ENCODE measurements at places on chromosomes 4 and X.

GRCh38 chr4:2222838-2223237 is 19.1 kb downstream of the HAUS3 start:
- DNase-seq: no peak

GRCh38 chrX:33725535-33726210 is 406.4 kb downstream of the FAM47A start:
- DNase-seq: no peak

GRCh38 chrX:2451501-2452316 is 49.1 kb downstream of the DHRSX start:
- no peak for DNase-seq

DNA sequence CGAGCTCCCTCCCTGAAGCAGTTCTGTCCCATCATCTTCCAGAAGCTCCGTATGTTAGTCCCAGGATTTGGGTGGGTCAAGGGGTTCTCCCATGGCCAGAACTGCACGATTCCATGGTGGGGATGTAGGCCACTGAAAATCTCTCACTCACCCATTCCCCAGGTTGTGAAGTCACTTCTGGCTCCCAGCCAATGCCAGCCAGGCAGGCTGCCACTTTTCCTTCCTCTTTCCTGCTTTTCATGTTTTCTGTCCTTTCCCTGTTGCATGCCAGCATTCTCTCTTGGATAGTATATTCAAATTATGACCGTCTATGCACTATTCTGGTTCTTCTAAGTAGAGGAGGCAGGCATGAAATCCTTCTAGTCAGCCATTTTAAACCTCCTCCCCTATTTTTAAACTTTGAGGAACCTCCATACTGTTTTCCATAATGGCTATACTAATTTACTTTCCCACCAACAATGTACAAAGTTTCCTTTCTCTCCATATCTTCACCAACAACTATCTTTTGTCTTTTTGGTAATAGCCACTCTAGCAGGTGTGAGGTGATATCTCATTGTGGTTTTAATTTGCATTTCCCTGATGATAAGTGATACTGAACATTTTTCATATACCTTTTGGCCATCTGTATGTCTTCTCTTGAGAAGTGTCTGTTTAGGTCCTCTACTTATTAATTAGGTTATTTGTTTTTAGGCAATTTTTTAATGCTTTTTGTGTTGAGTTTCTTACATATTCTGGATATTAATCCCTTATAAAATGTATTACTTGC is 182.1 kb upstream of the TET2 start:
- no peak for DNase-seq

DNA sequence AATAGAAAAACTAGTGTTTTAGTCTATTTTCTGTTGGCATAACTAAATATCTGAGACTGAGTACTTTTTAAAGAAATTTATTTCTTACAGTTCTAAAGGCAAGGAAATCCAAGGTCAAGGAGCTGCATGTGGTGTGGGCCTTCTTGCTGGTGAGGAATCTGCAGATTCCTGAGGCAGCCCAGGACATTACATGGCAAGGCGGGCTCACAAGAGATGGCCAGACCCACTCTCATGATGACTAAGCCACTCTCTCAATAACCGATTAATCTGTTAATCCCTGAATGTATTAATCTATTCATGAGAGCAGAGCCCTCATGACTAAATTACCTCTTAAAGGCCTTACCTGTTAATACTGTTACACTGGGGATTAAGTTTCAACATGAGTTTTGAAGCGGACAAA is 340.8 kb downstream of the GRXCR1 start:
- no peak for DNase-seq

DNA sequence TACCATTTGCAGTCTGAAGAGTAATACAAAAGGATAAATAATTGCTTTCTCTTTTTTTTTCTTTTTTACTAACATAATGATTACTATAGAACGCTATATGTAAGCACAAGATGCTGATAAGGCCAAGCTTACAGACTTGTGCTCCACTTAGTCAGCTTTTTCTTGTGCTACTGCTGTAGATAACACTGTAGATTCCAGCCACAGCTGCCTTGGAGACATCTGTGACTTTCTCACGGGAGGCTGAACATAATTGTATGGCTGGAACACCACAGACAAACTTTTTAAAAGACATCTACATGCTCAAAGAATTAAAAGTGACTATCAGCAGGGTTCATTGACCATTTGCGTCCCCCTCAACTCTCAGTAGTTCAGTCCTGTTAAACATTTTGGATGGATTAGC is 381.7 kb upstream of the AMOT start:
- no peak for DNase-seq

DNA sequence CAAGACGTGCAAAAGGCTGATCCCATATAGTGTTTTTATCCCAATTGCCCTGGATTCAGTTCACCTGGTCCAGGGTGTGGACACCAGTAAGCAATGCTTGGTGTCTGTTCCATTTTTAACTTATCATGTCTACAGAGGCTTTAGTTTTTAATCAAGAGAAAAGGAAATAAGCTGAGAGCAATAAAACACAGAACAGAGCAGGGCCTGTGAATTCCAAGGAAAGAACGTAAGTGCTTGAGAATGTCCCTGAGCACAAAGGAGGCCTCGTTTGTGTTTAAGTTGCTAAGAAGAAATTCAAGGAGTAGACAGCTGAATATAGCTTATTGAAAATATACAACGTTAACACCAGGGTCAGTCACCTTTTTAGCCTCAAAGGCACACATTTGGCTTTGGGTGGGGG is 191.3 kb downstream of the GPC3 start:
- DNase-seq: no peak

- DNase-seq: no peak
These were observed 234.3 kb downstream of the PALLD start for GRCh38 chr4:168731006-168731636.

GRCh38 chr4:128847082-128847724 is 37.7 kb downstream of the JADE1 start:
- DNase-seq: peak; percentile 49

DNA sequence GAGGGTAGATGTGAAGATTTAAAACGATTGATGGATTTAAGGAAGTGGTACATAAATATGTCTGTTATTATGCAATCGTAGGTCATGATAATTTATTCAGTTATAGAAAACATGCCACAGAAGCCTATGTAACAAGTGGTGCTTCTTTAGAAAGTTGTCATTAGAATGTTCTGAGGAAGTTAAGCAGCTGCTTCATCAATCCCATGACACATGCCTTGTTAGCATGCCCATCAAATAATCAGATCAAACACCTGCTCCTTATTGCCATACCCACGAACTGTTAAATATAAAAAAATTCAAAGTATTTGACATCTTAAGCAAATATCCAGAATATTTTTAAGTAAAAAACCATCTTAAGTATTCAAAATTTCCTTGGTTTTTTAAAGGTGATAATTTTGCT is 76.4 kb upstream of the MYOZ2 start:
- DNase-seq: no peak

GRCh38 chr4:106370214-106370613 is 1.6 kb upstream of the GIMD1 start:
- DNase-seq: no peak

DNA sequence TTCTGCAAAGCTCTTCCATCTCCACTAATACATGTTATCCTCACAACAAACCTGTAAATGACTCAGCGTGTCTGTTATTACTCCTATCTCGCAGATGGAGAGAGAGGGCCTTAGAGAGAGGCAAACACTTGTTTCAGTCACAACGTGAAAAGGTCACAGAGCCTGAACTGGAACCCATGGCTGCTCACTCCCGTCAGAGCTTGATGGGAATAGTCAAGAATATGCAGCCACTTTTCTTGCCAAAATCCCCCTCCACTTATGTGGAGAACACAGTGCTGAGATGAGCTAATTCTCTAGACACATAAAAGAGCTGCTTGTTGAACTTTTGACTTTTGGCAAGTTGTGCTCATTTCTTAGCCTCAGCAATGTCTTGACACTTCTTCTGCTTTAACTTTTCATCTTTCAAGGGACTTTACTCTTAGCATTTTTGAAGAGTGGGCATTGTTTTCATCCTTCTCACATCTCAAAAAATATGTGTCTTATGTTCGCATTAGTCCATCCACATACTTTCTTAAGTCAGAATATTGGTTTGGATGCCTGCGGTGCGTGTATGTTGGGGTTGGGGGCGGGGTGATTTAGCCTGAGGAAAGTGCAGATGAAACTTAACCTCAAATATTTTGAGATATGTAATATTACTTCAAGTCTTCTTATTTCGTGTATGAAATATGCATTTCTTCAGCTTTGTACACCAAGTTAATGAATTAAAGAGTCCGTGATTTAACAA is 69.2 kb downstream of the SYNPO2 start:
- no peak for DNase-seq

DNA sequence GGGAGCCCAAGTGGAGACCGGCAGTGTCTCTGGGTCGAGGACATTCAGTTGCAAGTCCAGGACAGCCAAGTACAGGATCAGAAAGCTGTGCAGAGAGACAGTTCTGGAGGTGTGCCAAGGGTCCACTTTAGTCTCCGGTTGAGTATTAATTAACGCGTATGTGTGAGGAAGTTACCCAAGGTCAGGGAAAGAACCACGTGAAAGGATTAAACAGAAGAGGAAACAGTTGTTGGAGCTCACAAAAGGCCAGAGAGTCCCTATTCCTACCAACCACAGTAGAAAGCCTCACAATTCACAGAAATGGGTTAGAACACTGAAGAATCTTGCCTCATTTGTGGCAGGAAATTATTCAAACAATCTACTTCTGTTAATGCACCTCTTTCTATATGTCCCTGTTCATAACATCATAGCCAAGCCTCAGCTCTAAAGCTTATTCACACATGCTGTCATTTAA is 17.9 kb upstream of the NSUN7 start:
- DNase-seq: peak; percentile 71

DNA sequence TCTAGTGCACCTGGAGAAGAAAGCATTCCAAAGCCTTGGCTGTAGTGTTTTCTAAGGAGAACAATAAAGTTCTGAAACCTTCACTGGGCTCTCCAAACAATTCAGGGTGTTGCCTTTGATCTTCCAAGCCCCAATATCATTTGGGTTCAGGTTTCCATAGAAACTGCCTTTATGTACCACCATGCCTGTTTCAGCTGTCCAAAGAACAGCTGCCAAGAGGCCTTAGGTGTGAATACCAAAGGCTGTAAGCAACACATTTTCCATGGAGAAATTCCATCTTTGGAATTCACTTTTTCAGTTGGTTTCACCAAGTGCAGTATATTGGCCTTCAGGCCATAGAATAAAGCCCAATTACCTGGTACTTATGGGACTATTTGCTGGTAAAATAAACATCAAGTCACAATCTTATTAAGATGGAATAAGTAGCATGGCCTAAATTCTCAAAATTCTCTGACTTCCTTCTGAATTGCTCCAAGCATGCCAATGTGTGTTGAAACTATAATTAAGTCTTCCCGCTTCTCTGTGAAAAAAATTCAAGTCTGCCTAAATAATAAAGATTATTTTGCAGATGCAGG is 61.9 kb downstream of the COX18 start:
- DNase-seq: no peak

- DNase-seq: no peak
These were observed 110.3 kb upstream of the PDHA2 start for GRCh38 chr4:95729596-95729995.

DNA sequence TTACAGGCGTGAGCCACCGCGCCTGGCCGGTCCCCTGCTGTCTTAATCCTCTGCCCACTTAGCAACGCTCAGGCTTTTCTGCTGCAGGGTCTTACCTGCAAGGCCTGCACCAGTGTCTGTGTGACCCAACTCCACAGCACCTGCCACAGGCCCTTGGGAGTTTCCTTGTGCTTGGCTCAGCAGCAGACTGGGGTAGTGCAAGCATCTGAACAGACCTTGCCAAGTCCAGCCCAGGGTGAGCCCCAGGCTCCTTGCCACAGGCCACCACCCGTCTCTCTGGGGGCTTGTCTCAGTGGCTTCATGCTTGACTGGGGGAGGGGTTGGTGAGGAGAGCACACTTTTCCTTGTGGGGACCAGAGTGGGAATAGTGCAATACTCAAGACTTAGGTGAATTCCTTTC is 87.0 kb downstream of the FAM193A start:
- DNase-seq: no peak

- DNase-seq: no peak
These were observed 616.8 kb downstream of the BCOR start for GRCh38 chrX:39480963-39481362.

DNA sequence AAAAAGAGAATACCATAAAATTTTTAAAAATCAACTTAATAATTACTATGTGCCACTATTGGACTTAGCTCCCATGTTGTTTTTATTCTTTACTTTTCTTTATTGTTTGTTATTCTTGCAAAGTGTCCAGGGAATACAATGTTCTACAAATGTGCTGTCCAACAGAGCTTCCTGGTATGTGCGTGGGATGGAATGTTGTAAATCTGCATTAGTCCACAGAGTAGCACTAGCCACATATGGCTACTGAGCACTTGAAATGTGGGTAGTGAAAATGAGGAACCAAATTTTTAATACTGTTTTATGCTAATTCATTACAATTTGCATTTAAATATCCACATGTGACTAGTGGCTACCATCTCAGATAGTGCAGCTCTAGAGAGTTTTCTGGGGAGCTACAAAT is 14.3 kb upstream of the CORIN start:
- DNase-seq: no peak

DNA sequence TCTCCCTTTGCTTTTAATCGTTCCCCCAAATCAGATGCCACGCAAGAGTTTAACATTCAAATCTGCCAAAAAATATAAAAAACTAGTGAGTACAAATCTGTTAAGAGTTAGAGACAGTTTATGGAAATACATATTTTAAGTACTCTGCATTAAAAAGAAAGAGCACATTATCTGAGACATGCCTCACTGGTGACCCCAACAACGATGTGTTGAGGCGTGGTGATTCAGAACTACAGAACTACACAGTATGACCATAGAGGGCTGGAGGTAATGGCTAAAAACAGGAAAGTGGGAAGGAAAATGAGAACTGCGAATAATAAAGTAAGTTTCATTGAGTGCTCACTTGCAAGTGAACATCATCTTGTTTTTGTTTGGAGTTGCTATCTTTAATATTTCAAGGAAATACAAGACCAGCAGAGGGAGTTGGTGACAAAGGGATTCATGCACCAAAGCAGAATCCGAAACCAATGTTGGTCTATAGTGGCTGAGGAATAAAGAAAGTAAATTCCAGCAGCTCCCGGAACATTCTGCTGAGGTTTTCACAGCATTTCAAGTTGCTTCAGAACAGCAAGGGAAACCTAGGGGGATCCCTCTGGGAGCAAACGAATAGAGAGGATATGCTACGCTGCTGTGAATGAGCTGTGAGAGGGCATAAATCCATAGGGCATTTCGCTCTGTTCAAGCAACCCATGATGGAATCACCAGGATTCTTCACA is 92.2 kb downstream of the DCHS2 start:
- DNase-seq: no peak
